ENCODE measurements at places on chromosomes 3 and 15. TPM values are rescaled to one million over a fixed set of nuclear protein-coding genes. Genes with fewer than 3 reads are reported as not detected.

- H3K4me3 ChIP-seq: no peak overlapping the region
- H3K27me3 ChIP-seq: no peaks in the 10 kb centered on the region
- H3K4me1 ChIP-seq: peaks cover 2% of the 10 kb centered on the region
- no peaks in the 10 kb centered on the region for H3K36me3 ChIP-seq
- DNase-seq: no peak
Measured at GRCh38 chr3:71962561-71963240, 177.8 kb upstream of the PROK2 start.

FETUB gene
- not detected for total RNA-seq

GPR27 gene
- total RNA-seq: 17.7 TPM

DNA sequence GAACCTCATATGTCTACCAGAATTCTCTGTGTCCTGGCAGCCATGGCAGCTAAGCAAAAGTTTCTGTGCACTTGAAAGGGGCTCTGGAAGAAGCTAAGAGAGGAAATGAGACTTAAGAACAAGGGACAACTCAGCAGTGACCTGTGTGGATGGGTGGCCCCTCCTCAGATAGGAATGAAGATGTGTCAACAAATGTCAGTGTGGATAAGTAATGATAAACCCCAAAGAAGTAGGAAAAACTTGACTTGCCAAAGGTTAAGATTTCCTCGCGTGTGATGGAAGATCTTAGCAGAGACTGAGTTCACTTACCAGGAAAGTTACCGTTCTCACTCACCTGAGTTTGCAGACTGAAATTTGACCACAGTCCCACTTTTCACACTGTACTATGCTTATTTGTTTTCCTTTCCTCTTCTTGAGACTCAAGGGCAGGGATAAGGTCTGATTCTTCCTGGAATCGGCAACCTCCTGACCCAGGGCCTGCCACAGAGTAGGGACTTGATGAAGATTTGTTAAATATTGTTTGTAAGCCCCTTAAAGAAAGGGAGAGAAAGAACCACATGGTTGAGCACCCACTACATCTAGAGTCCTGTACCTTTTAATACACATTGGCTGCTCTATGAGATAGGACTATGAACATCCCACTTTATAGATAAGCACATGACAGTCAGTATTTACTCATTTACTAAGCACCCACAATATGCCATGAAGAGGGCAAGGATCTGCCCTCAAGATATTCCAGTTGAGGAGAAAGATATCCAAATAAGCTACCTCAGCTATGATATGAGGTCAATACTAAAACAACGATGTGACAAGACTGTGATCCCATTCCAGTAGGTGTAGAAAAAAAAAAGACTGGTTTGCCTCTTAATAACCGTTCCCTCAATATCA is 7.3 kb upstream of the HRH1 start:
- H3K36me3 ChIP-seq: no peaks in the 10 kb centered on the region
- no peak overlapping the region for H3K4me3 ChIP-seq
- no peaks in the 10 kb centered on the region for H3K4me1 ChIP-seq
- no peak overlapping the region for H3K27ac ChIP-seq
- no peak for DNase-seq
- H3K27me3 ChIP-seq: 0 out of 2 replicates have a peak, but pooled peaks cover 3% of the 10 kb centered on the region

DNA sequence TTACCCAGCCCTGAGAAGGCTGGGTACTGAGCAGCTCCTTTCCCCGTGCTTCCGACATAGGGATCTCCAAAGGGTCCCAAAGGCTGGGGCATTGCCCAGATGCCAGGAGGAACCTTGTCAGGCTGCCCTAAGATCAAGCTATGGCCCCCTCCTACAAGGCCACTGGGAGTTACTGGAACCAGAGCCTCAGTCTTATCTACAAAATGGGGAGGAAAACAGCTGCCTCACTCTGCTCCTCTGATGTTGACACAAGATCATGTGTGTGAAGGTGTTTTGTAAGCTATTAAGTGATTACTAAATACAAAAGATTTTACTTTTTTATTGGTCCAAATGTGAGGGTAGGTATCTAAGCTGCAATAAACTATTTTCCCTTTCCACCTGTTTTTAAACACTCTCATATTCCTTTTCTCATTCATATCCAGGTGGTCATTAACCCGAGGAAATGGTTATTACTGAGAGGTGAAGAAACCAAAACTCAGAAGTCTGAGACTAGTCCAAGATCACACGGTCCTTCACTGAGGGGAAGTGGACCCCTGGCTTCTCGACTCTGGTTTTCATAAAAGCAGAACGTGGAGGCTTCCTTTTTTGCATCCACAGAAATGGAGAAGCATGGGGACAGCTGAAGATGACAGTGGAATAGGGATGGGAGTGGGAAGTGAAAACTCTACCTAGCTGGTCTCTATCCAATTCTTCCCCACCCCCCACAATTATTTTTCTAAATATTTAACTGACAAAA is 1.7 kb downstream of the ARPIN start:
- no peak overlapping the region for H3K4me3 ChIP-seq
- H3K27me3 ChIP-seq: peaks cover 2% of the 10 kb centered on the region
- no peaks in the 10 kb centered on the region for H3K4me1 ChIP-seq

- H3K27ac ChIP-seq: no peak overlapping the region
- DNase-seq: no peak
- H3K4me1 ChIP-seq: no peaks in the 10 kb centered on the region
- no peak overlapping the region for H3K4me3 ChIP-seq
- H3K36me3 ChIP-seq: peaks cover 5% of the 10 kb centered on the region
Measured at GRCh38 chr3:147130461-147130860, 275.9 kb downstream of the ZIC4 start.

DUOXA2 gene
- not detected for total RNA-seq

- H3K27ac ChIP-seq: no peak overlapping the region
- no peak for DNase-seq
- no peaks in the 10 kb centered on the region for H3K27me3 ChIP-seq
- no peaks in the 10 kb centered on the region for H3K4me1 ChIP-seq
- peaks cover 54% of the 10 kb centered on the region for H3K36me3 ChIP-seq
Measured at GRCh38 chr15:89247446-89247845, 3.7 kb downstream of the FANCI start.

DNA sequence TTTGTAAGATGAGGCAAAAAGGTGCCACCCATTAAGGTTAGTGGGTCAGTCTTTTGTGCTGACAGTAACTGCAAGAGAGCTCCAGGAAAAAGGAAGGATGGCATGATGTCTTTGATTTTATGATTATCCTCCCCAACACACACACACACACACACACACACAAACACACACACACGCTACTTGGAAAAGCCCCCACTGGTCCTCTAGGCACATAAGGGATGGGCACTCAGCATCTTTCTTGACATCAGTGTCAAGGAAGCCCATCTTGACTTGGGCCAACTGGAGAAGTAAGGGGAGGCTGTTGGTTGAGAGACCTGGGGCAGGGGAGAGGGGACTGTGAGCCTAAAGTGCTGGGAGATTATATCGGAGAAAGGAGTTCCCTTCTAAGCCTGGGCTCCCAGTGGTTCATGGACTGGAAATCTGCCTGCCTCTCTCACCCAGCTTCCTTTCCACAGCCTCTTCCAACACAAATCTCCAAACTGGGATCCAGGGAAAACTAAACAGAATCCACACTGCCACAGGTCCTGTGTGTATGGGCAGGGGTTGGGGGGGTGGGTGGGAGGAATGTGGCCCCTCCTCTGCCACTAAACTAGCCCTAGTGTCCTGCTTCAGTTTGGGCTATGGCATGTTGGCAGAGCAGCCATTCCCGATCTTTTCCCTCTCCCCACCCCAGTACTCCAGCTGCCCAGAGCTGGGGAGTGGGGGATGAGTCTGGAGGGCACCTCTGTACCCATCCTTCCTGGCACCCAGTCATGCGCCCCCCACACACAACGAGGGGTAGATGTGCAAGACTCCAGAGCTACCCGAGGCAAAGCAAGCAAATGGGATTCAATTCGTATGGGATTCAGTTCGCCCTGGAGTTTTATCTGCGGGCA is 1.6 kb downstream of the AMOTL2 start:
- H3K4me3 ChIP-seq: peak overlapping the region; percentile 87
- H3K27me3 ChIP-seq: peaks cover 10% of the 10 kb centered on the region
- peaks cover 4% of the 10 kb centered on the region for H3K4me1 ChIP-seq
- H3K36me3 ChIP-seq: peaks cover 40% of the 10 kb centered on the region
- no peak overlapping the region for H3K27ac ChIP-seq

DNA sequence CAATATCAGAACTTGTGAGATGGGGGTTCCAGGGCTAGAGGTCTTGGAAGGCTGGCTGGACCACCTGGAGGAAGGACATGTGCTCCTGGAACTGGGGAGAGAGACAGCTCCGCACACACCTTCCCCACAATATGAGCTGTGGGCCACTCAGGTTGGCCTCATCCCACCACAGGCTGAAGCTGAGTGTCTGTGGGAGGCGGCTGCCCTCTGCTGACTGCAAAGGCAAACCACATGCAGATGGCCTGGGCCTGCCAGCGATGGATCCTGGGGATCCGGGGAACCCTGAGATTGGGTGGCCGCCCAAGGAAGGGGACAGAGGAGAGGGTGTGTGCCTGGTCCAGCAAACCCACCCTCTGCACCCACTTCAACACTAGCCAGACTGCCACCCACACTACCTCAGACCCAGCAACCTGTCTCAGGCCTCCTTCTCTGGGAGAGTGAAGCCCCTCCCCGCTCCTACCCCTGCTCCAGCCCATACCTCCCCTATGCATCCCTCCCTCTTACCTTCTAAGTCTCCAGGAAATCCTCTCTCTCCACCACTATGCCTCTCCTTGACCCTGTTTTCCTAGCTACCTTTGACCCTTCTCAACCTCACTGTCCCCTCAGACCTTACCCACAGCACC is 44.8 kb downstream of the CYP11A1 start:
- H3K4me3 ChIP-seq: no peak overlapping the region
- H3K27me3 ChIP-seq: no peaks in the 10 kb centered on the region

GRCh38 chr3:145815707-145816413 is 345.1 kb downstream of the PLOD2 start:
- no peak overlapping the region for H3K4me3 ChIP-seq
- H3K4me1 ChIP-seq: no peaks in the 10 kb centered on the region
- peak; percentile 76 for DNase-seq
- H3K36me3 ChIP-seq: no peaks in the 10 kb centered on the region
- no peaks in the 10 kb centered on the region for H3K27me3 ChIP-seq
- peak overlapping the region; percentile 8 for H3K27ac ChIP-seq

PROS1 gene
- 1.3 TPM for total RNA-seq

DNA sequence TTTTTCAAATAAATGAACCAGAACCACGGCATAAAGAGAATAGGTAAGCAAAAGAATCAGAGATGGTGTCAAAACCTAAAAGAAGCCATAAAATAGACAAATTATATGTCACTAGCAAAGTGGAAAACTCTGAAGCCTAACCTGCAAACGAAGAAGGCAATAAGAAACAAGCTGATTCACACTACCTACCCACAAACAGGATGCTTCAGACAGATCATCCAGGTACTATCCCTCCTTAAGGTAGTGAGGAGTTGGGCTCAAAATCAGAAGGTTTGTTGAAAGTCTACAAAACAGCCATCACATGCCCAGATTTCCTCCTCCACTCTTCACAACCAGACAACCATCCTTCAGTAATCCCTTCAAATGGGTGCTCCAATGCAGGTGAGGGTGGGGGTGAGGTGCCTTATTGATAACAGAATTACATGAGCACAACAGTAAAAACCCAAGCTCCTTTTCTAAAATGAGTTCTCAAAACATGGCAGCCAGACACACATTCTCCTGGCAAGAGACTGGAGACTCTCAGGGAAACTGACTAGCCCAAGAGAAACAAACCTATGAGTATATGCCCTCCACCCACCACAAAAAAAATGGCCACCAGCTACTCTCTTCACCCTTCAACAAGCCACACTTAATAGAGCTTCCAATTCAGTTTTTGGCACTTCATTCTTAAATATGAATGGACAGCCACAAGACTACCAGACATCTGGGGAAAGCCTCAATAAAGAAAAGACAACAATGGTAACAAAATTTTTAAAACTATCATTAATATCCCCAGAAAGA is 6.4 kb downstream of the KPNA1 start:
- no peak for DNase-seq
- no peak overlapping the region for H3K27ac ChIP-seq
- no peaks in the 10 kb centered on the region for H3K27me3 ChIP-seq
- H3K4me3 ChIP-seq: no peak overlapping the region
- no peaks in the 10 kb centered on the region for H3K4me1 ChIP-seq
- H3K36me3 ChIP-seq: no peaks in the 10 kb centered on the region

GRCh38 chr3:50154476-50154839 is 666 bp upstream of the SEMA3F start:
- no peak overlapping the region for H3K27ac ChIP-seq
- peaks cover 5% of the 10 kb centered on the region for H3K36me3 ChIP-seq
- no peak for DNase-seq
- H3K27me3 ChIP-seq: peaks cover 7% of the 10 kb centered on the region

GOLIM4 gene
- 27.2 TPM for total RNA-seq

TGM5 gene
- not detected for total RNA-seq

- H3K4me3 ChIP-seq: no peak overlapping the region
- H3K36me3 ChIP-seq: no peaks in the 10 kb centered on the region
- H3K27me3 ChIP-seq: no peaks in the 10 kb centered on the region
Measured at GRCh38 chr3:27147215-27147614, 222.0 kb downstream of the NEK10 start.

FOXB1 gene
- 3.7 TPM for total RNA-seq

DNA sequence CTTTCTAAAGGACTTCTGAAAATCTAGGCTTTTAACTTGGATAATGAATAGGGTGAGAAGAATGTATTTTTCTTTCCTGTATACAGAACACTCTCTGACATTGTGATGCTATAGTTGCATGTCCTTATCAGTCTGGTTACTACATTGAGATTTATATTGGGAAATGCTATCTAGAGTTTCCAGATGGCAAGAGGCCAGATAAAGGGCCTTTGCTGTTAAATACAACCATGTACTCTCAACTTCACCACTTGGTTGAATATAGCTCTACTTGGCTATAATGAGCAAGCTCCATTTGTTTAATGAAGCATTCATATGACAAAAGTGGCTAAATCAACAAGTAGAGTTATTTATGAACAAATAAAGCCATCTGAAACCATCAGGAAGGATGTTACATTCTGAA is 91.0 kb downstream of the IGSF11 start:
- DNase-seq: no peak
- H3K4me3 ChIP-seq: no peak overlapping the region
- H3K27me3 ChIP-seq: no peaks in the 10 kb centered on the region
- no peak overlapping the region for H3K27ac ChIP-seq
- H3K4me1 ChIP-seq: no peaks in the 10 kb centered on the region

DNA sequence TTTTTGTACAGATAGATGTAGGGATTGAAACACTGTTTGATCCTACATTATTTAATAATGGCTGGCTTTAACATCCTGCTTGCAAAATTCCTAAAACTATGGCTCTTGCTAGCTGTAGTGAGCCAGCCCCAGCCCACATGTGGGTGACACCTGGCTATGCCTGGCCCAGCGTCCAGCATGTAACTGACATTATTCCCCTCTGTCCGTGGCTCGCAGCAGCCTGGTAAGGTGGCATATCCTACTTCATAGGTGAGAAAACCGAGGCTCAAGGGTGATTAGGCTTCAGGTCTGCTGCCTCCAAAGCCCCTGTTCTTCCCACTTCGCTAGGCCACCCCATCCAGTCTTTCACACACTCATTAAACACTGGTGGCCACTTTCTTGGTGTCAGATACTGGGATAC is 1.6 kb downstream of the CALML4 start:
- no peaks in the 10 kb centered on the region for H3K27me3 ChIP-seq
- no peak overlapping the region for H3K4me3 ChIP-seq
- no peak overlapping the region for H3K27ac ChIP-seq
- no peak for DNase-seq
- peaks cover 11% of the 10 kb centered on the region for H3K4me1 ChIP-seq
- H3K36me3 ChIP-seq: peaks cover 6% of the 10 kb centered on the region
